ENCODE measurements at places on chromosomes 16 and 17.

DNA sequence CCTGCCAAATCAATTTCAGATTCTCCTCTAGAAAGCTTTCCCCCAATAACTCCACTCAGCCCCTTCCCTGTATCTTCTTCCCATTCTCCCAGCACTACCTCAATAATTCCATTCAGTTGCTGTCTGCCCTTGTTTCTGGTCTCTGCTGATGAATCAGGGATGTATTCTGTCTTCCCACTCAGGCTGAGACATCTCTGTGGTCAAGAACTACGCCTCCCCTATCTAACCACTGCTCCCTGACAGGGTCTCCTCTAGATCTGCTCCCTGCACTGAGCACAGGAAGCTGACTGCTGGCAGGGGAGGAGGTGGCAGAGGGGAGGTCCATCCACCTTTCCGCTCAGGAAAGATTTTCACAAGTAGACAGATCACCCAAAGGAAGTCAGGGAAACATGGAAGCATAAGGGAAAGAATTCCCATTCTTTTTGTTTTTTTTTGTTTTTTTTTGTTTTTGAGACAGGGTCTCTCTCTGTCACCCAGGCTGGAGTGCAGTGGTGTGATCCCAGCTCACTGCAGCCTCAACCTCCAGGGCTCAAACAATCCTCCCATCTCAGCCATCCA lies 16.9 kb upstream of the SP2 start:
- no peak for DNase-seq

- DNase-seq: peak; percentile 24
Measured at GRCh38 chr16:53849994-53850393, 146.0 kb downstream of the FTO start.

GRCh38 chr17:1996800-1997288 lies 28.3 kb downstream of the RTN4RL1 start:
- no peak for DNase-seq

DNA sequence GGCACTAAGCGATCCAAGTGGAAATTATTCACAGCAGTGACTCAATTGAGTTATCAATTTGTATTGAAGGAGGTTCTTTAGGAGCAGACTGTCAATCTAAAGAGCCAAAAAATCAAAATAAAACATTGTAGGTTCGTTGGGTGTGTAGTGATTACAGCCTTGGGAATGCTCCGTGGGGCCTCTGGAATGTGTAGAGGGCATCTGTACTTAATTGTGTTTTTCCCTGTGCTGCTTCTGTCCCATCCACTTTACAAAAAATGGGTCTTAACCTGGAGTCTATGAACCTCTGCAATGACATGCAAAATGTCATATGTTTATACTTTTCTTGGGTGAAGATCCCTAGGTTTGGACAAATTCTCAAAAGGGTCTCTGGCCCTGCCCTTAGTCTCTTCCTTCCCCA lies 215.1 kb downstream of the CCDC182 start:
- no peak for DNase-seq

DNA sequence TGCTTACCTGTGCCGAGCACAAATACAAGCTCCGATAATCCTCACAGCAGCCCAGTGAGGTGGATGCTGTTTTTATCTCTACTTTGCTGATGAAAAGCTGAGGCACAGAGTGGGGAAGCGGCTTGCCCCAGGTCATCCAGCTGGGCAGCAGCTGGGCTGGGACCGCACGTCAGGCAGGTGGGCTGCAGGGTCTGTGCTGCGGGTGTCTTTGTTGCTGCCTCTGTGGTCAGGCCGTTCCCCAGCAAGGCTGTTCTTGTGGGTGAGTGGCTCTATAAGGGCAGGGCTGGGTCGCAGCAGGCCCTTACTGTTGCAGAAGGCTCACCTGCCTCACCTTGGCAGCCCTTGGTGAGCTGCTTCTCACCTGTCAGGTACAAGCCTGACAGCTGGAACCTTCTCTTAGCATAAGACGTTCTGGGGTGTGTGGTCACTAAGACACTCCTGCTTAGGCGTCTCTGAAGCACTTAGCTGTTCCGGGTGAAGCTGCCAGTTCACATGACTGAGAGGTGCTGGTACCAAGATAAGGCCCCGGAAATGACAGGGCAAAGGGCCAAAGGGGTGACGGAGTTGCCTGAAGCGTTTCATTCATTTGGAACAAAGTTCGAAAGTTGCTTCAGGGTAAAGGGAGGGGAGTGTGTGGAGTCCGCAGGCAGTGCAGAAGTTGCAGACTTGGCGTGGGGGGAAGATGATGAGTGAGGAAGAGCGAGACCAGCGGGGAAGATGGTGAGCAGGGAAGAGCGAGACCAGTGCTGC lies 17.4 kb downstream of the IRF8 start:
- DNase-seq: no peak

DNA sequence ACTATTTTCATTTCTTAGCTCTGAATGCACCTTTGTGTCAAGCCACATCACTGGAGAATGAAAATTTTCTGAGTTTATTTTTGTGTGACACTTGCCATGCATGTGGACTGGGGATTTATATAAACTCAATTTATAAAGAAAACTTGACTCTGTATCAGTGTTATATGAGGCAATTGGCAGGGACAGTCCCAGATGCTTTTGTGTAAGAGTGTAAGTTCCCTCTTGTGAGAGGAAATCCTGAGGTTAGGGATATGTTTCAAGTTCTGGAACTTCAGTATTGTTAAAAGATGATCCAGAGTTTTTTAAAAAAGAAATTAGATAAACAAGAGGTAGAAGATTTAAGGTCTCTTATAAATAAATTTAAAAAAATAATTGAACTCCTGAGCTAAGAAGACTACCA lies 10.9 kb upstream of the CCL8 start:
- no peak for DNase-seq

GRCh38 chr17:10613775-10614513 lies 43.2 kb downstream of the MYH3 start:
- no peak for DNase-seq

- no peak for DNase-seq
Measured at GRCh38 chr17:28725166-28725659, 820 bp downstream of the TLCD1 start.
